Activated CD4-positive, alpha-beta T cell treated with anti-CD3 and anti-CD28 coated beads, Interleukin-2, amount 50 U/mL, for 4 hours (primary cell): ENCODE measurements at places on chromosomes 6 and 20.

GRCh38 chr20:31542201-31542842, 28.1 kb downstream of the HM13 start:
- no peak for DNase-seq

DNA sequence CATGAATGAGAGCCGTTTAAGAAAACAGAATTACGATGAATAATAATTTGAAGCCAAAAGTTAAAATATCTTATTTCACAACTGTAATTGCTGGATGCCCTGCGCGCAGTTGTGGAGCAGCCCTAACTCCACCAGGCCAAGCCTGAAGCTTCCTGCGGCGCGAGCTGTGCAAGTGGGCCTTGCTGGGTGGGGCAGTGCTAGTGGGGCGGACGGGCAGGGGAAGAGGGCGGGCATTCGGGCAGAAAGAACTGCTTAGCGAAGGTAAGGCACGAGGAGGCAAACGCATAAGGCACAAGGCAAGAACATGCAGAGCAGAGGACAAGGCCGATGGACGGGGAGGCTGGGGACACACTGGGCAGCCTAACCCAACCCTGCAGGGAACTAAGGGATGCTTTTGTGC, 2.3 kb downstream of the HLA-DQB2 start:
- no peak for DNase-seq

- no peak for DNase-seq
Measured at GRCh38 chr6:110938171-110938570, 20.3 kb upstream of the GTF3C6 start.

DNA sequence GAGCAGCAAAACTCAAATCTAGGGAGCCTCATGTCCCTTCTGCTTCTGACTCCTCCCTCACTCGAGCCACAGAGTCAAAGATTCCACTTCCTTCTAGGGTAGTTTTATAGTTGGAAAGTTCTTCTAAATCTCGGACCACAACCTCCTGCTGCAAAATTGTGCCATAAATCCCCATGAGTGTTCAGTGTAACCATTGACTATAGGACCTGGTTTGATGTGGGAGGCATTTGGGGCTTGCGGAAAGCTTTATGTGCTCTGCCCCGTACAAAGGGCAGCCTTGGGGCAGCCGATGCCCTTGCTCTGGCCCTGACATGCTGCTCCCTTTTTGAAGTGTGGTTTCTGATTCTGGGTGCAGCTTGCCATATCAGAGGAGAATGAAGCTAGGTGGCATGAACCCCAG, 43.6 kb upstream of the IER3 start:
- no peak for DNase-seq

DNA sequence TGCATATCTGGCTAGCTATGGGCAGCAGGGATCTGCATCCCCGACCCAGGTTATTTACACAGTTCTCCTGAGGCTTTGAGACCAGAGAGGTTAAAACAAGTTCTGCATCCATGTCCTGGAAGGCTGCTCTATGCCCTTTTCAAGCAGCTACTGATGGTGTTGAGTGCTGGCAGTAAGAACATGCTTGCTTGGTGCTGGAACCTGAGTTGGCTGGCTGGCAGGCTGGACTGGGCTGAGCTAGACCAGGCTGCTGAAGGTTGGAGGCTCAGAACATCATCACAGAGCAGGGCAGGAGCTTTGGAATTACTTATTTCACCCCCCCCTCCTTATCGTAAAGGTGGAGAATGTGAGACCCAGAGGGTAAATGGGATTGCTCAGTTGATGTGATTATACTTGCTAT, 16.9 kb upstream of the LRFN2 start:
- DNase-seq: no peak

DNA sequence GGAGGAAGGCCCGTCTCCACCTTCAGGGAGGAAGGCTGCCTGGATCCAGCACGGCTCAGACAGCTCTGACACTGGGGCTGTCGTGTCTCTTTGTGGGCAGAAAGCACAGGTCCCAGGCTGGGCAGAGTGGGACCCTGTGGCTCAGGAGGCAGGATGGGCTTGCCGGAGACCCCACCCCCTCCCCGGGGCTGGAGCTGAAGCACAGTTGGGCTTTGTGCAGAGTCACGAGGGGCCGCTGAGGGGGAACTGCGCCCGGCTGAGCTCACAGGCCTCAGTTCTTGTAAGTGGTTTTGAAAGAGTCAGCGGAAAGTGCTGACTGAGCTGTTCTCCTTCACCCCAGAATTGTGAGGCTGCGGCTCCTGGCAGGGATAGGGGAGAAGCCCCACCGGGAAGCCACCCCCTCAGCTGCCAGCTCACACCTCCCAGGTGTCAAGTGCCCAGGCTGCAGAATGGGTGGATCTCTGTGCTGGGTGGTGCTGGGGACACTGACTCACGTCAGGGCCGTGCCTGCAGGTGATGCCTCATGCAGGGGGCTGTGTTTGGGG, 145.5 kb upstream of the RNF24 start:
- peak; percentile 37 for DNase-seq

DNA sequence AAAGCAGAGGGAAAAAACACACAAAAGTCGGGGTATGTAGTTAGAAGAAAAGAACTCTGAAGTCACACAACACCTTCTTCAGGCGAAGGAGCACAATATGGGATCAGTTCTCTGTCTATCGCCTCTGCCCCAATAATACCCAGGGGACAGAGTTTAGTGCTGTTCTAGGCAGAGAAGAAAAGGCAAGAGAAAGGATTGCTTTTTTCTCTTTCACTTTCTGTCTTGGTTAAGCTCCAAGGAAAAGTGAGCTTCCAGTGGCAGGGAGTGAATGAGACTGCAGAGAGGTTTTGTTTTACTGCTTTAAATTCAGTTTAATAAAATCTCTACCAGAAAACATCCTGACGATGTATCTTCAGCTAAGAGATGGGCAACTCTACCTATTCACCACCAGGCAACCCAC, 86.6 kb upstream of the STXBP5 start:
- no peak for DNase-seq

DNA sequence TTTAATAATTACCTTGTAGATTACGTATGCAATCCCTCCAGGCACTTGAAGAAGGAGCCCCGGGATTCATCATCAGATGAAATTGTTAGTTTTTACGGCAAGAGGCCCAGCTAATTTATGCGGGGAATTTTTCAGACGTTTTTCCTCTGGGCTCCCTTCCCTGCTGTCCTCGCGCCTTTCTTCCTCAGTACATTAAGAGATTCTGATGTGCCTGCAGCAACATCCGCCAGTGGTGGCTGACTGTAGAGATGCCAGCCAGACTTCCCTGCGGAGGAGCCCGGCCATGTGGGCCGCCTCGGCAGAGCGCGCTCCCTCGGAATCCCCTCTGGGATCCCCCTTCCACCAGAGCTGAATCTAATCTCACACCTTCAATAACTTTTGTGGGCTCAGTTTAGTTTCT, 46.4 kb upstream of the POU3F2 start:
- DNase-seq: no peak

DNA sequence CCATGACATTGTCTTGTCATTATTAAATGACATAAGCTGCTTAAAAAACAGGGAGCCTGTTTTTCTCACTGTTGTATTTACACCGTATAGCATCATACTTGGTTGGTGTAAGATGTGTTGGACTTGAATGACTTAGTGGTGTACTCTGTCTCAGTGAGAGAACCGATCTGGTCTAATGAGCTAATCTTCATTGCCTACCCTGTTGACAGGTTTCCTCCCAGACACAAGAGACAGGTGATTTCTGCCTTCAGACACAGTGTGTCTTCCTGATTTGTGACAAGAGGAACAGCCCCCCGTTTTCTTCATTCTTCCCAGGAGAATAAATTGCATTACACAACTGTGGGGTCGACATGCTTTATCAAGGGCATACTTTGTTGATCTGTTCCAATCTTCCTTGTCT, 137.2 kb upstream of the ID4 start:
- DNase-seq: no peak
